ENCODE measurements at places on chromosomes 7 and 10. TPM values are rescaled to one million over a fixed set of nuclear protein-coding genes. Genes with fewer than 3 reads are reported as not detected.
A peak's percentile ranks its signal among the peaks of the same experiment; 100 is the strongest.

- peak; percentile 55 for DNase-seq
Measured at GRCh38 chr10:27884185-27884641, 114.7 kb downstream of the ODAD2 start.

The STN1 gene
- 33.2 TPM for total RNA-seq

DNA sequence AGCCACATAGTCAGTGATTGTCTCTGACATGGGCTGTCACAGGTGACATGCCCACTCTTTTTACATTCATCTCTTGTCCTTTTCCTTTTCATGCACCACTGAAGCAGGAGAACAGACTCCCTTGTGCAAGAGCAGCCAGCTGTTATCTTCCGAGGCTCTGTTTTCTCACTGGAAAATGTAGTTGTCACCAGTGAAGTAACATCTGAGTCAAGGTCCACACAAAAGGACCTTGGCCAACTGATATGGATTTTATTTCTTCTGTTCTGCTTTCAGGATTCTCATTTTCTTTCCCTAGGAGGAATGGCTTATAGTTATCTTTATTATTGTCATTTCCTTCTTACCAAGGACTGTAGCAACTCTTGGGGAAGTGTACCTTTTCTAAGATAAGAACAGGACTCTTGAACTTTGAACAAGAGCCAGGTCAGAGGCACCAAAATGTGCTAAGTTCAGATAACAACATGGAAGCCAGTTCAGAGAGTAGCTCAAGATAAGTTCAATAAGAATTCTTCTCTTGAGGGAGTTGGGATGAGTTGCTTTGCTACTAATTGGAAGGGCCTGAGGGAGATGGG, 22.7 kb downstream of the AVPI1 start:
- DNase-seq: no peak

The TSC22D4 gene
- total RNA-seq: 5.7 TPM

GRCh38 chr10:109403551-109403950, 519.8 kb downstream of the XPNPEP1 start:
- no peak for DNase-seq

DNA sequence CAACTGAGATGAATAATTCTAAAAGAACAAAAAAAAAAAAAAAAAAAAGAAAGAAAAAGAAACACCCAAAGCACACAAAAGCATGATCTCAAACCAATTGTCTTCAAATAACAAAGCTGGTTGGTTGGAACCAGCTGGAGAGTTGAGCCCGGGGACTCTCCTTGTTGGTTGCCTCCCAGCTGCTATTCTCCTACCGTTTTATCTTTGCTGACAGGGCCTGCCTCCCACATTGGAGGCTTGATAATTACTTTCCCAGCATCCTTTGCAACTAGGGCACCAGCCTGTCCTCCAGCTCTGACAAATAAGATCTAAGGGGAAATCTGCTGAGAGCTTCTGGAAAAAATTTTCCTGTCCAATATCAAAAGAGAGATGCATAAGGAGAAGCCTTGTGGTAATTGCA, 6.8 kb downstream of the PON1 start:
- no peak for DNase-seq

The TRPV6 gene
- not detected for total RNA-seq

DNA sequence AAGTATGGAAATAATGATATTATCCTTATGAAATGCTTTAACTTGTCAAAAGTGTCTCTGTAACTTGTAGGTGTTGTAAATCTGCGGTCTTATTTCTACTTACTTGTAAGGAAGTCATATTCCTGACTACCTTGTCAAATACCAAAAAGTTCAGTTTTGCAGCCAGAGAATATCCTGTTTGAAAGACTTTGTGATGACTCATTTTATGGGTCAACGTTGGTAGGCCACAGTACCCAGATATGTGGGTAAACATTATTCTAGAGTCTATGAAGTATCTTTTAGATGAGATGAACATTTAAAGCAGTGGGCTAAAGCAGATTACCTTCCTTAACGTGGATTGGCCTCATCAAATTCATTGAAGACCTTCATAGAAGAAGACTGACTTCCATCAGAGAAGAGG, 195.3 kb downstream of the PPP1R9A start:
- no peak for DNase-seq

The CYP3A5 gene
- not detected for total RNA-seq

DNA sequence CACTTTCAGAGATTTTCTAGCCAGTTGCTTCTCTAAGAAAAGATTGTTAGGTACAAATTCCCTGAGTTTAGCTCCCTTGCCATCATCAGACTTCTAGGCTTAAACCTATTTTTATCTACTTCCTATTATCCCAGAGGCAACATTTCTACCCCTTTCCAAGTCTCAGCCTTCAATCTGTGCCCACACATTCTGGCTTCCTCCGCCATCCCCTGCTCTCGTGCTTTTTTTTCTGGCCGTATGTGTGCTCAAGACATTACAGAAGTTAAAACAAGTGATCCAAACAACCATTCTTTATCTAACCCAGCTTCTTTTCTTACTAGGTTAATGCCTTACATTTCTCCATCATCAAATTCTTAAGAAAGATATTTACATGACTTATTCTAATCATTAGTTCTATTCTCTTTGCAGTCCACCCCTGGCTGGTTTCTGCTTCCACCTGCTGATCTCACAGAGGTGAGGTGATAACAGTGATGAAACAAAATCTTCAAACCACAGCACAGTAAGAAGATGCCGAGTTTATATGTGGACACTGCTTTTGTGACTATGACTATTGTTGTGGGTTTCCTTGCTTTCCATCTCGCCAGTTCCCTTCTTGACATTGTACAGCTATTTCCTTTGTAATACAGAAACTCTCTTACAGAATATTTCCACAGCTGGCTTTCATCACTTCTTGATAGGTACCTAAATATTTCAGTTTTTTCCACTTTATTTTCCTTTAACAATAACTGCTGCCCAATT, 18.3 kb upstream of the CDK6 start:
- no peak for DNase-seq

DNA sequence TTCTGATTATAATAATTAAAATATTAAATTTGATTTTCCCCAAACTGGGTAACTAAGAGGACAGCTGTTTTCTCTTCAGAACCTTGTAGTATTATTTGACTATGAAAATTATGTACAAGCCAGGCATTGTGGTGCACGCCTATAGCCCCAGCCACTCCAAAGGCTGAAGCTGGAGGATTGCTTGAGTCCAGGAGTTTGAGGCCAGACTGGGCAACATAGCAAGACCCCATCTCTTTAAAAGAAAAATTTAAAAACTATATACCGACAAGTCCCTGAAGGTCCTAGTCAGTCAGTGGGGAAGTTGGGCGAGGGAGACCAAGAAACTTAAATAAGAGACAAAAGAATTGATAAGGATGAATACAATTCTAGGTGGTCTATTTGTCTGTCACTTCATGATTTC, 27.1 kb upstream of the UBE2D1 start:
- DNase-seq: no peak

DNA sequence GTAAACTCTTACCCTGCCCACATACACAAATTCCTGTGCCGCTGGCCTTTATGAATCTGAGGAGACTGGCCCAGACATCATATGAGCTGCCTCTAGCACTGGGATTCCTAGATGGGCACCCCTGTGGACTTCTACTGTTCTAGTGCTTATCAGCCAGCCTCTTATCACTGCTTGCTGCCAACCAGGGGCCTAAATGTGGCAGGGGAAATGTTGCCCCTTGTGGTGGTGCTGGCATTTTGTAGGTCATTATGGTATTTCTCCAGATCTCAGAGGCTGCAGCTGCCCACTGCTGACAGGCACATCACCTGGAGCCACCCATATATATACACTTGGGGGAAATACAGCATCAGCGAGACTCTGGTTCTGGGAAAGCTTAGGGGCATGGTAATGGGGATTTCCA, 5.4 kb downstream of the SFR1 start:
- no peak for DNase-seq

GRCh38 chr7:54823776-54824175, 64.8 kb upstream of the SEC61G start:
- no peak for DNase-seq

GRCh38 chr7:115183431-115184057, 261.6 kb downstream of the MDFIC start:
- DNase-seq: no peak

DNA sequence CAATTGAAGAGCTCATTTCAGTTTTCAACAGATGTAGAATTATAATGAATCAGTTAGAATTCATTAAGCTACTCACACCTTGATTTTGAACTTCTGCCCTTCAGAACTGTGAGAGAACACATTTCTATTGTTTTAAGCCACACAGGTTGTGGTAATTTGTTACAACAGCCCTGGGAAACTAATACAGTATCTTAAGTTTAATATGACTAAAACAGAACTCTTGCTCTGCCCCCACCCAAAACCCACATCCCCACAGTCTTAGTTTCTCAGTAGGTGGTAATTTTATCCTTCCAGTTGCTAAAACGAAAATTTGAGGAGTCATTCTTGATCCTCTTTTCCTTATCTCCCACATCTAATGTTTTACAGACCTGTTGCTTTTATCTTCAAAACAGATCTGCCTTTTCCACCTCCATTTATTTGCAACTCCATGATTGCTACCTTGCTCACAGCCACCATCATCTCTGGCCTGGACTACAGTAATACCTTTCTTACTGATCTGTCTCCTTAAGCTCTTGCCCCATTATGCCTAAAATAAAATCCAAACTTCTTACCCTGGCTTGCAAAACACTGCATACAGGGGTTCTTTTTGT, 72.8 kb upstream of the NXPH1 start:
- no peak for DNase-seq

GRCh38 chr10:124708246-124708779, 35.9 kb downstream of the FAM53B start:
- DNase-seq: no peak

- DNase-seq: no peak
Measured at GRCh38 chr10:19713800-19714525, 102.3 kb upstream of the PLXDC2 start.

DNA sequence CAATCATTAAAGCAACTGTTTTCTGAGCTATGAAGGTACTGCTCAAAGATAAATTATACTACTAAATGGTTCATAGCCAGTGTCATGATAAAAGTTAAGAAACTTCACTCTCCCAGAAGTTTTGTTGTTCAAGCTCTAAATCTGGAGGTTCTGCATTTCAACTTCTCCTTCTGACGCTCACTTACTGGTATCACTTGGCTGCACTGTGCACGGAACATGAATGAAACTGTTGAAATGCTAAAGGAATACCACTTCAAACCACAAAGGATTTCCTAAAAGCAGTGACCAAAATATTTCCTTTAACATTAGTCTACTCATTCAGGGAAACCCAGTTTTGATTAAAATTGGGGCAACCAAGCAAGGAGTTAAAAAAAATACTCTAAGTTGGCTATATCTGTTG, 93.6 kb downstream of the UBE2H start:
- no peak for DNase-seq

DNA sequence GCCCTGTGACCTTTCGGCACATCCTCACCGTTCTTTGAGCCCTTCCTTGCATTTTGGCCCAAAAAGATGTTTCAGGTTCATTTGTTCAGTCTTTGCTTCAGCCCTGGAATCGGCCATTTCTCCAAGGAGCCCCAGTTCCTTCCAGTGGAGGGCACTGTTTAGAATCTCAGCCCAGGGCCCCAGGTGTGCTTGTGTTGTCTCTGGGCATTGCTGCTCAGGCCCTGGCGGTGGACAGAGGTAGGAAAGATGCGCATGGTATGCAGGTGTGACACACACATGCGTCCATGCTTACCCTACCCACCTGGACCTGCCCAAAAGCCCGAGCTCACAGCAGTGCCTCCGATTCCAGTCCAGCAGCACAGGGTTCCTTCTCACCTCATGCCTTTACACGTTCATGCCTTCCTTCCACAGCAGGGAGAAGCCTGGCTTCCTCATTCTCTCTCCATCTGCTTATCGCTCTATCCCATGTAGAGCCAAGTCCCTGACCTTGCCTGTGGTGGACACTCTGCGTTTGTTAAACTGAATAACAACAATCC, 70.6 kb downstream of the LHPP start:
- no peak for DNase-seq

The ADAM22 gene
- total RNA-seq: not detected

- no peak for DNase-seq
Measured at GRCh38 chr7:27946351-27946750, 206.4 kb downstream of the TAX1BP1 start.

- DNase-seq: no peak
Measured at GRCh38 chr7:79620291-79620690, 166.8 kb upstream of the MAGI2 start.

The MEOX2 gene
- total RNA-seq: not detected

The RBM20 gene
- not detected for total RNA-seq

The PIP gene
- total RNA-seq: not detected

GRCh38 chr10:80443531-80443974, 10.6 kb upstream of the TSPAN14 start:
- peak; percentile 26 for DNase-seq

The HPS1 gene
- 34.5 TPM for total RNA-seq

DNA sequence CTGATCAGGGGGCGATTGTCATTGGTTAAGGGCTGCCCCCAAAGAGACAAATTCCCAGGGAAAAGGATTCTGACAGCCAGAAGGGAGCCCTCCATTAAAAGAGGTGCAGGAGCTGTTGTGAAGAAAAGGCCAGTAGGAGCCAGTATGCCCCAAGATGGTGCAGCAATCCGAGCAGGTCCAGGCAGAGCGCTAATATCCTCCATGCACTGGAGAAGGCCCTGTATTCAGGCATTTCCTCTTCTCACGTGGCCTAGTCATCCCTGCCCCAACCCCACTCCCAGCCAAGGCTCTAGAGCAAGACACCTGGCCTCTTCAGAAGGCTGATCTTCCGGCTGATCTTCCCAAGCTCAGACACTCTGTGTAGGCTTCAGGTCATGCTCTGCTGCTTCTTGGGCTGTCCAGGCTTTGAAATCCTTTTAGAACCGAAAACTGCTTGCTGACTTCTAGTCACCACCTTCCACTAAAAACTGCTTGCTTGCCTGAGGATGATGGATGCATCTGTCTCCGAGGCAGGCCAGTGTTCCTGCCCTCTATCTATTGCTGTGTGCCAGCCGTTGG, 77.4 kb downstream of the CYP26A1 start:
- DNase-seq: no peak

DNA sequence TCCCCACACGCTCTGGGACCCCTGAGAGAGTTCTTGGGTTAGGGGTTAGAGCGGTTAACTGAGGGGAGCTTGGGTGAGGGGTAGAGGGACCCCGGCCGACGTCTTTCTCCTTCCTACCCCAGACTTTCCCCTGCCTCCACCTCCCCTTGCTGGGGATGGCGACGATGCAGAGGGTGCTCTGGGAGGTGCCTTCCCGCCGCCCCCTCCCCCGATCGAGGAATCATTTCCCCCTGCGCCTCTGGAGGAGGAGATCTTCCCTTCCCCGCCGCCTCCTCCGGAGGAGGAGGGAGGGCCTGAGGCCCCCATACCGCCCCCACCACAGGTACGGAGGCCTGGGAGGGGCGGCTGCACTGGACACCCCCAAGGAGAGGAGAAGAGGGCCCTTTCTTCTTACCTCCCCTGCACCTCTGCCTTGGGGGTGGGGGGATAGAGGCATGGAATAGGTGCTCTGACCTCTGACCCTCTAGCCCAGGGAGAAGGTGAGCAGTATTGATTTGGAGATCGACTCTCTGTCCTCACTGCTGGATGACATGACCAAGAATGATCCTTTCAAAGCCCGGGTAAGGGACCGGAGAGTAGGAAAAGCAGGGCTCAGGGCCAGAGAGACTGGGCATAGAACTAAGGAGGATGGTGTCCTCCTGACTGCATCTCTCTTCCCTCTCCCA, 1.1 kb downstream of the ZYX start:
- DNase-seq: no peak

- no peak for DNase-seq
Measured at GRCh38 chr10:3010334-3010733, 57.0 kb upstream of the PFKP start.

GRCh38 chr10:77104459-77104980, 533.1 kb downstream of the KCNMA1 start:
- DNase-seq: peak; percentile 81

Data from MG63 (cell line).